ENCODE measurements at places on chromosomes 12 and 14.

- DNase-seq = no peak
Measured at GRCh38 chr14:69226736-69227135, 33.2 kb upstream of the GALNT16 start.

DNA sequence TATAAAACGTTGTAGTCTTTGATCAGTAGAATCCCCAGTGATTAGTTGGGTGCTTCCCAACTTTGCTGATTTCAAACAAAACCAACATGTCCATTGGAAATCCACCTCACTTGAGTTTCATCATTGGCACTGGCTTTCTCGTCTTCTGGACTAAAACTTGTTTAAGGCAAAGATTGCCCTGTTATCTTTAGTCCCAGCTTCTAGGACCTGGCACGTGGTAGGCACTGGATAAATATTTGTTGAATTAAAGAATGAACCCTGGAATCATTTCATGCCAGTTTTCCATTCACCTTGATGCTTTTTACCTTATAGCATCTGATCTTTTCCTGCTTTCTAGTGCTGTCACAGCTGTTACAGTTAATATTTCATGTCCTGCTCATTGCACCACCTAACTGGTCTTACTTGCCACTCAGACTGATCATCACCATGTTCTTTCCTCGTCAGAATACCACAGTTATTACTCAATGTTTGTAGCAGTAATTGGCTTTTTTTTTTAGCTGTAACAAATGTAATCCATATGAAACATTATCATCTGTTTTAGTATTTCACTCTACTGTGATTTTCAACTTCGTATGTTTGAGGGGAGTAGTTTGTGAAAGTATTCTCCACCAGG, 7.3 kb upstream of the C12orf50 start:
- no peak for DNase-seq

DNA sequence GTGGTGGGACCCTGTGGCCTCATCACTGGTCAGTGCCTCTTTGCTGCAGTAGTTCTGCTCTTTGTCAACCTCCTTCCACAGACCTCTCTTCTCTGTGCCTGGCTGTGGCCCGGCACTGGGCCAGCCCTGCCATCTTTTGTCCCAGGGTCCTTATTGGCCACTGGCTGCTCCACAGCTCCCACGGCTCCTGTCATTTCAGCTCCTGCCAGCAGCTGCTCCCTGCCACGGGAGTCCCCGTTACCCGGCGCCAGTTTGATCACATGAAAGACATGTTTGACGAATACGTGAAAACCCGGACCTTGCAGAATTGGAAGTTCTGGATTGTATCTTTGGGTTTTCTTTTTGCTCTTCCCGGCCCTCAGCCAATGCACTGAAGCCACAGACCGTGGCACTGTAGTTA, 35.4 kb downstream of the IL31 start:
- no peak for DNase-seq

- peak; percentile 12 for DNase-seq
Measured at GRCh38 chr14:89959853-89960445, 4.2 kb downstream of the TDP1 start.

DNA sequence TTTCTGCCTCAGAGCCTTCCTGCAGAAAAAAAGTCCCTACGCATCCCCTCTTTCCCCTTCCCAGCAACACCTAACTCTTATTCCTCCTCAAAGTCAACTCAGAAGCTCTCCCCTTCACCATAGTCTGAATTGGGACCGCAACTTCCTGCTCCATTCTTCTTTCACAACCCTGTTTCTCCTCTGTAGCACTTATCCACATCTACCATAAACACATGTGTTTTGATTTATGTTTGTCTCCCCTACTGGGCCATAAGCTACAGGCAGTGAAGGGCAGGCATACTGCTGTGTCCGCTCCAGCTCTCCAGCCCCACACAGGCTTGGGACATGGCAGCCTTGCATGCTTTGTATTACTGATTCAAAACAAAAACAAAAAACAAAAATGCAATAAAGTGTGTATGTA, 5.9 kb downstream of the SDR9C7 start:
- no peak for DNase-seq

DNA sequence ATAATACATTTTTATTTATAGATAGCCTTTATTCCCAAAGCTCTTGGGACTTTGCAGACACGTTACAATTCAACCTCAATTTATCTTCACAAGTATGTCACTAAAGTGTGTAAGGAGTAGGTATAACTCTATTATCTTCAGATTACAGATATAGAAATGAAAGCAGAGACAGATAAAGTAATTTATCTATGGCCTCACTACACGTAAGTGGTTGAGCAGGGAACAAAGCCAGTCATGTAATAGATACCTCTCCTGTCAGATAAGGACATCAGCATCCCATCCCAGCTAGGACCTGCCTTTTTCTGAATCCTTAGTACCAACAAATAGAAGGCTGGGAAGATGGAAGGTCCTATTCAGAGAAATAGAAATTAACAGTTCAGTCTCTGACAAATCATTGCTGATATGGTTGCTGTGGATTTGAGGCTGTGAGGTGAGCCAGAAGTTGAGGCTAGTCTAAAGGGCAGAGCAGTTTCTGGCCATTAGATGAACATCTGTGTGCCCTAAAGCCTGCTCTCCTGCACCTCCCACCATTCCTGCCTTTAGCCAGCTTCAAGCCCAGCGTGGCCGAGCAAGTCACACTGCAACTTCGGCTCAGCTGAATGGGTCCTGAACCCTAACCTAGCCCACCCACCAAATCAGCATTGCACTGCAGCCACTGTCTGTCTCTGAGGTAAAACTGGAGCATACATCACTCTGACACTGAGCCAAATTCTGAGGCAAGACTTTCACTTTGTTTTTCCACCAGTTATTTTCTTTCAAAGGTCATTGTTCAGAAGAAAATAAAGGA, 71.1 kb upstream of the PLEKHA5 start:
- no peak for DNase-seq

DNA sequence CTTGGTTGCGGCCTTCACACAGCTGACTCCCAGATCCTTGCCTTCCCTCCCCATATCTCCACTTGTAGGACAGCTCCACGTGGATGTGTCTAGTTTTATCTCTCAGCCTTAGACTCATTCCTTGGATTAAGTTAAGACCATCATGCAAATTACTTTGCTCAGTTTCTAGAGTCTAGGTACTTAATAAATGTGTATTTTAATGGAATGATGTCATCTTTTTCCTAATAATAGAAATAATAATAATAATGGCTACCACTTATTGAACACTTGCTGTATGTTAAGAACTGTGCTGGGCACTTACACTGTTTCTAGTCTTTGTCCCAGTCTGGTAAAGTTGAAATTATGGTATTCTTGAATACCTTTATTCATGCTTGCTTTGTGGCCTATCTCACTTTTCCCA, 37.5 kb downstream of the FBXW8 start:
- no peak for DNase-seq

GRCh38 chr14:77180726-77181602, 634 bp upstream of the TMEM63C start:
- DNase-seq = no peak

DNA sequence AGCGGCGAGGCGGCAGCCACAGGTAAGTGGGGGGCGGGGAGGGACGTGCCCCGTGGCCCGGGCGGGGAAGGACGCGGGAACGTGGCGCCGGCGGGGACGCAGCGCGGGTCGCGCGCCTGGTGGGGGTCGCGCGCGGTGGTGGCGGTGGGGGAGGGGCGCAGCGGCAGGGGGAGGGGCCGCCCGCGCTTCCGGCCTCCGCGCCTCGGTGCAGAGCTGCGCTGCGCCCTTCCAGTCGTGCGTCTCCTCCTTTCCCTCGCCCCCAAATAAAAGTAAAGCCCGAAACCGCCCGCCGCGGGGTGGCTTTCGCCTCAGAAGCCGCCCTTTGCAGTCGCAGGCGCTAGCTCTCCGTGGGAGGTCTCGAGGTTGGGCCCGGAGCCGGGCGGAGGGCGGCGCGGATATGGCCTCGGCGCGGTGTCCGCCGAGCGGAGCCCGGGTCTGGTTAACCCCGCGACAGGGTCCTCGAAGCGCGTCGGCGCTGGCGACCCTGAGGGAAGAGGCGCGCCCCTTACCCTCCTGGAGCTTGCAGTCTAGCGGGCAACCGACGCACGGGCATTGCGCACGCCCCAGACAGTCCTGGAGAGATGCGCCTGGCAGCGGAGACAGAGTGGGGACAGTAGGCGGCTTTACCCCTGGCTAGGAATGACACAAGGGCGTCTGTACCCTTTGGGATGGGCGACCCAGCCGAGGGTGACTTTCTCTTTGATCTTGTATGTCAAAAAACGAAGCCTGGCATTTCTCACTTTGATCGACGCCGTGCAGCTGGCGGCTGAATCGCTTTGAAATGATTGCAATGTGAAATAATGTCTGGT, 589 bp downstream of the ATF1 start:
- DNase-seq = peak; percentile 83

GRCh38 chr14:76943072-76943471, 85.4 kb downstream of the IRF2BPL start:
- DNase-seq = no peak

DNA sequence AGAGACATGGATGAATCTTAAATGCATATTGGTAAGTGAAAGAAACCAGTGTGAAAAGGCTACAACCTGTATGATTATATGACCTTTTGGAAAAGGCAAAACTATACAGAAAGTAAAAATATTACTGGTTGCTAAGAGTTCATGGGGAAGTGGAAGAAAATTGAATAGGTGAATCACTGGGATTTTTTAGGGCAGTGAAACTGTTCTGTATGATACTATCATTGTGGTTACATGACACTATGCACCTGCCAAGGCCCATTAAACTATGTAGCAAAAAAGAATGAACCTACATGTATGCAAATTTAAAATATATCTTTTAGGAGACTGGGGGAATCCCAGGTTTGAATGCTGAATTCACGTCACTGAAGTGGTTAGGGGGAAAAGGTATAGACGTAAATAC, 12.6 kb upstream of the OR8S1 start:
- DNase-seq = no peak

DNA sequence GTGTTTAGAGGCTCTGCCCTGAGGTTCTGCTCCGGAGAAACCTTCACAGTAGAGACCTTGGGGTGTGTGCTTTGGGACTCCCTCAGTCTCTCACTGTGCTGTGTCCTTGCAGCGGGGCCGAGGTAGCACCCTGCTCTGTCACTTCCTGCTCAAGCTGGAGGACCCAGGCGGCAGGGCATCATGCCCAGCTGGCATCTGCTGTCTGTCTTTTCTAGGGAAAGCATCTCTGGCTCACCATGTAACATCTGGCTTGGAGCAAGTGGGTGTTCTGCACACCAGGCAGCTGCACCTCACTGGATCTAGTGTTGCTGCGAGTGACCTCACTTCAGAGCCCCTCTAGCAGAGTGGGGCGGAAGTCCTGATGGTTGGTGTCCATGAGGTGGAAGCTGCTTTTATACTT, 124.5 kb downstream of the ESRRB start:
- DNase-seq = no peak

DNA sequence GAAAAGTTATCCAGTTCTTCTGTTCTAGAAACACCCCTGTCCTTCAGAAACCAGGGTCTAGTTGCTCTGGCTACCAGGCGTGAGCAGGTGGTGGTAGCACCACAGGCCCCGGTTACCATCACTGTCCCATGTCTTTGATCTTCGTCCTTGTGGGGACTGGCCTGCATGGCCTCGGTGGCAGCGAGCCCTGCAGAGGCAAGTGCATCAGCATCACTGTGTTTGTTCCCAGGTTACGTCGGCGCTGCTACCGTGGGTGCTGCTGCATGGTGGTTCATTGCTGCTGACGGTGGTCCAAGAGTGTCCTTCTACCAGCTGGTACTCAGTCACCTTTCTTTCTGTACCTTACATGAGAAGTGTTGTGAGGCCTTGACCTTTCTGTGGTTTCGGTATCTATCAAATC, 58.9 kb downstream of the ANAPC7 start:
- no peak for DNase-seq

DNA sequence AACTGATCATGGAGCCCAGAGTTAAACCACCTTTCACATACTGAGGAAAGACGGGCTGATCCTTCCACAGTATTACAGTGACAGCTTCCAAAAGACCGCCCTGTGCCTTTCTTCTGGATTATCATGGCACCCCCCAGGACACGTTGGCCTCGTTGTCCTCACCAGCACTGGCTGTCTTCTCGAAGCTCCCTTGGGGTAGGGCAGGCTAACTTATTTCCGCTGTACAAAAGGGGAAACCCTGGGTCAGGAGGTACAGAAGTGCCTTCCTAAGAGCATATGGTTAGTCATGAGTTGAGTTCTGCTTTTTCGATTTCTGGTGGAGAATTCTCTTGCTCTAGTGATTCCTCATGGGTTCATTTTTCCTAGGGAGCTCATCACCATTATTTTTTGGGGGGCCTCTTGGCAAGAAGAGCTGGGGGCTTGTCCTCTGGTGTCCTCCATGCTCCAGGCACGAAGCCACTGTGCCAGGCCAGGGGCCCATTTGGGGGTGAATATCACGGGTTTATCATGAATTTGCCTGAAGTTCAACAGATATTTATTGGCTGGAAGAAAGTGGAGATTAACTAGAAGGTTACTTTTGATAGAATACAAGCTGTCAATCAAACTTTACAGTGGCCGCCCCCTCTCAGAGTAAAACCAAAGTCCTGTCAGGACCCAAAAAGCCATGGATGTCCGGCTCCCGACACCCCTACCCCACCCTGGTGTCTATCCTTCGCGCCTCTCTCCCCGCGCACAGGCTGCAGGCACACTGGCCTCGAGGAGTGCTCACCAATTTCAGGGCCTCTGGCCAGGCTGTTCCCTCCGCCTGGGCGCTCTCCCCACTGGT, 8.8 kb upstream of the TRAF3 start:
- no peak for DNase-seq
